ENCODE measurements at places on chromosomes 7 and 10.

DNA sequence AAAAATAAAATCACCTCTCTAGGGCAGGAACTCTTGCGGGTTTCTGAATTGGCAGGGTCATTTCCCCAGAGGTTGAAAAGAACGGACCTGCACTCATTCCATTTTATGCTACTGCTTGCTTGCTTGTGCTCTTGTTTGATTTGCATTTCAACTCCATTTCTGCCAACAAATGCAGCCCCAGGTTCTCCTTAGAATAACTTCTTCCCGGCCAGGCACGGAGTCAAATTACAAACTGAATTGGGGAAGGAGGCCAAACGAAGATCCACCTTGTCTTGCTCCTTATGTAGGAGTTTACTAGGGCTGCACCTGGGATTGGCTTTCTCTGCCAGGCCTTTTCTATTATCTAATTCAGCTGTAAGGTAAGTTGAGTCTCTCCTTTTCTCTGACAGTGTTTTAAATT, 79.6 kb downstream of the HGF start:
- peak; percentile 37 for DNase-seq

GRCh38 chr10:104247513-104248146, 7.1 kb upstream of the GSTO1 start:
- DNase-seq: no peak

DNA sequence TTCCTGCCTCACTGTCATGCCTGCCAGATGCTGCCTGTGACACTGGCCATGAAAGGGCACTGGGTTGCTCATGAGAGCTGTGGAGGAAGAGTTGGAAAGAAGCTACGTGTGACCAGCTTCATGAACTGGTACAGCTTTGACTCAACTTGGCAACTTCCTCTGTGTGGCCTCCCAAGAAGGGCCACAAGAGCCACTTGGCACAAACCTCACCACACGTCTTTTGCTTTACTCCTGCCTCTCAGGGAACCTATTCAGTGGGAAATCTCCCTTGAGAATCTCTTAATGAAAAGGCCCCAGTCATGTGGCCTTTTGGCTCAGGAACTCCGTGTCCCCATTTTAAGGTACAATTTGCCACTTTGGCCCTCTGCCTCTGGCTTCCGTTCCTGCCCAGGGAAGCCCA, 54.5 kb downstream of the FRMD4A start:
- no peak for DNase-seq

GRCh38 chr7:127798769-127799372, 146.9 kb downstream of the SND1 start:
- no peak for DNase-seq

- no peak for DNase-seq
Measured at GRCh38 chr10:12050528-12050927, 7.9 kb upstream of the UPF2 start.

DNA sequence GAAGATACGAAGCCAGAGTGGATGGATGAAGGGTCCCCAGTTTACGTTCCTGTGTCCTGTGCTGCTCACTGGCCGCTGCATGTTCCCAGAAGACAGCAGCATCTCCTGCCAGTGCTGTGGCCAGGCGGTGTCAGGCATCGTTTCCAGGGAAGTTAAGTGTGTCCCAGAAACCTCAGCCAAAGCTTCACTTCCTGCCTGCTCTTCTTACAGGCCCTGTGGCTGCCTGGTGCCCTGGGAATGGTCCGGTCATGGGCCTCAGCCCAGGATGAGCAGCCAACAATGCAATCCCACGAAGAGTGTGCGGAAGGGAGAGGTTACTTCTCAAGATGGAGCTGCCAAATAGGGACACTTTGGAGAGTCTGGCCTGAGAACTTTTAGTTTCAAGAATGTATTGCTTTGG, 99.7 kb upstream of the TARP start:
- DNase-seq: no peak

- DNase-seq: no peak
Measured at GRCh38 chr10:61688551-61689308, 26.0 kb downstream of the CABCOCO1 start.

- DNase-seq: no peak
Measured at GRCh38 chr7:106626376-106627164, 34.4 kb downstream of the CCDC71L start.

GRCh38 chr7:30936650-30937245, 25.1 kb downstream of the AQP1 start:
- DNase-seq: no peak

DNA sequence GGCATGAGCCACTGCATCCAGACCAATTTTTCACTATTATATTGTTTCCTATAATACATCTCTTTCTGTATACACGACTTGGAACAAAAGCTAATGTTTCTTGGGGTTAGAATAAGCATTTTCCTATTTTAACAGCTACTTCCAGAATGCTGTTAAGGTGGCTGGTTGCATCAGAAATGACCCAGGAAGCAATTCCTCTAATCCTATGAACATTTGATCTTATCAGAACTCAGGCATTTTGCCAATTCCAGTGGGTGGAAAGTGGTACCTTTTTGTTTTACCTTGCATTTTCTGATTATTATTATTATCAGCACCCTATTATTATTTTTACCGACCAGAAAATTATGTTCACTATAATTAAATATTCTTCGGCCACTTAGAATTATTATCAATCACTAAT, 73.3 kb downstream of the NDUFB2 start:
- no peak for DNase-seq

DNA sequence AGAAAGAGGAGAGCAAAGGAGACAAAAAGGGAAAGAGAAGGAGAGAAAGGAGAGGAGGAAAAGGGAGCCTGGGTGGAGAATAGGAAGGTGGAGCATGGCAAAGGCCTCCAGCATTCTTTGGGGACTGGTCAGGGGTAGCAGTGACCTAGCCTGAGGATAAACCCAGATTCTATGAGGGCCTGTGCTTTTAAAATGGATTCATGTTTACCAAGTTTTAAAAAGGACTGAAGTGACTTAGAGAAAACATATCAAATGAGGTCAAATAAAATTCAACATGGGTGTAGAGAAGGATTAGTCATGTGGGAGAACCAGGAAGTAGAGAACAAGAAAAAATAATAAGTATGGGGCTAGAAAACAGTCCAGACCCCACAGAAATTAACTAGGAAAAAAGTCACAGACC, 20.7 kb downstream of the CREB3L2 start:
- no peak for DNase-seq

GRCh38 chr10:11284291-11285085, 266.8 kb downstream of the CELF2 start:
- DNase-seq: no peak

DNA sequence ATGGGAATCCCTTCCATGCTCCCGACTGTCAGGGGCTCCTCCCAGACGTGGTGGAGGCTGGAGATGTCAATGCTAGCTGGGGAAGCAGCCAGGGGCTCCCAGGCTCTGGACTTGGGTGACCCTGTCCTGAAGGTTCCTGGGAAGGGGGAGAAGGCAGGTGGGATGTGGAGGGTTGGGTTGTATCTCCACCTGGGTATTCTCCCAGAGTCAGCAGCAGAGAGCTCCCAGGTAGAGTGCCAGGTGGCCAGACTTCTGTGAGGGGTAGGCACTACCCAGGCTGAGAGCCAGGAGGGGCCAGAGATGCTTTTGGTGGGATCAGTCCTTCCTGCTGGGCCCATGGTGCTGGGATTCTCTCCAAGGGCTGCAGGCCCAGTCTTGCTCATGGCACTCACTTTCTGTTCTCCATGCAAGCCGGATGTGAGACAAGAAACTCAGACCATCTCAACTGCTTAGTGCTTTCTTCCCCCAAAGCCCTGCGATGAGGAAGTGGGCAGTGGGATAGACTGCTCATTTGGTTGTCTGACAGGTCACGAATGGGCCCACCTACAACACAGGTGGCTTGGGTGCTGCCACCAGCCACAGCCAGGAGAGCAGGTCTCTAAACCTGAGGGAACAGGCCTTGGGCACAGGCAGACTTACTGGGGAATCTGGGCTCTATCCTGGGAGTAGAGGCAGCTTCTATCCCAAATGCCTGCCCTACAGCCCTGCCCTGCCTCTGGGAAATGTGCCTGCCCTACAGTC, 52.5 kb upstream of the CAMK2B start:
- no peak for DNase-seq

- DNase-seq: no peak
Measured at GRCh38 chr10:66265398-66265797, 660.4 kb upstream of the LRRTM3 start.

- DNase-seq: no peak
Measured at GRCh38 chr7:106223156-106223555, 61.6 kb downstream of the NAMPT start.

- peak; percentile 45 for DNase-seq
Measured at GRCh38 chr10:102312683-102313082, 67.4 kb downstream of the GBF1 start.

DNA sequence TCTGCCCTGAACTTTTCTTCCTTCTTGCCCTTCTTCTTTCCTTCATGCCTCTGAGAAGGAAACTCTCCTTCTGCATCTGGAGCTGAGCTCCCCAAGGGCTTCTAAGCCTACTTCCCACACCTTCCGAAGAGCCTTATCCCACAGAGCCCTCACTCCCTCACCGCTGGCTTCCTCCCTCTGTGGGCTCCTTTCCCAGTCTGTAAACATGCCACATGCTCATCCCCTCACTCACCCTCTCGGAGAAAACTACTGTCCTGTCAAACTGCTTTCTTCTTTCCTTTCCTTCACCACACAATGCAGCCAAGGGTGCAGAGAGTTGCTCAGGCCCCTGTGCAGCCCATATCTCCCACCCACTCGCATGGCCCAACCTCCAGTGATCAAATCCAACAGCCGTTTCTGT, 18.1 kb downstream of the ANKRD16 start:
- DNase-seq: no peak

DNA sequence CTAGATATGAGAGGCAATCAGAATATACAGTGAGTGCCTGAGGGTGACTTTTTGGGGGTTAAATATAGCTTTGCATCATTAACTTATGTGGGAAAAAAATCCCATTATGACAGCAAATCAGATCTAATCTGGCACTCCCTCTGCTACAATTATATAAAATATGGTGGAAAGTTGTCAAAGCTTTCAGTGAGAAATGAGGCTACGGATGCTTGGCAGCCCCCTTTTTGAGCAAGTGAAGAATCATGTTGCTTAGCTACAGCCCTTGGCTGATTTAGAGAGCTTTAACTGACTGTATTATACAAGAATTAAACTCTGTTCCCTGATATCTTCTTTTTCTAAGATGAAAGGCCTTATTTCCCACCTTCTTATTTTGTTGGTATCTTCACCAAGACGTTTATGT, 57.4 kb downstream of the GPR158 start:
- DNase-seq: no peak

GRCh38 chr7:20151708-20152456, 65.3 kb downstream of the MACC1 start:
- DNase-seq: no peak
